NCI-H226 (cell line): ENCODE measurements at places on chromosomes 1 and 21.
A peak's percentile ranks its signal among the peaks of the same experiment; 100 is the strongest.

GRCh38 chr21:32008714-32009113 is 135.9 kb downstream of the HUNK start:
- no peak for DNase-seq

- DNase-seq: no peak
Observed at GRCh38 chr1:93707956-93708355, 26.3 kb upstream of the BCAR3 start.

GRCh38 chr1:12532405-12533315 is 85.3 kb downstream of the DHRS3 start:
- DNase-seq: no peak

DNA sequence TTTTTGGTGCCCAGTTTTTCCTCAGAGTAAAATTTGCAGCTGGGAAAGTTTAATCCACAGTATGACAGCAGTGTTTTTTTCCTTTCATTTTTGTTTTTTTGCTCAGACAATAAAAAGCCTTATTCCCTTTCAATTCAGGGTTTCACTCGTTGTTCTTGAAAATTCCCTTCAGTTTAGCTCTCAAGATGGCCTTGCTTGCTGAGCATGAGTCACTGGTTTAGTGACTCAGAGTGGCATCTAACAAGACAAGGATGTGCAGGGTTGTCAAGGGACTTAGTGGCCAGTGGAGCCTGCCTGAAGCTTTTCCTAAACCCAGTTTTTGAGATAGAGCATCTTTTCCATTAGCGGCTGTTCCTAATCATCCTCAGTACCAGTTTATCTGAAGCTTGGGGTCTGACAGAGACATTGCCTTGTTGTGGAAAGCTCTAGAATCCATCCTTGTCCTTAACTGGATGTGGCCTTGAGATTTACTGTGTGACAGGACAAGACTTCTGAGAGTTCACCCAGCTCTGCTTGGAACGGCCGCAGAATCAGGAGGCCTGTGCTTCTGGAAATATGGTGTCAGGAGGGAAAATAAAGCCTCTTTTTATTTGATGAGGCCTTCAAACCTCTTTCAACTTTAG is 48.4 kb upstream of the DNAJC6 start:
- DNase-seq: peak; percentile 19

DNA sequence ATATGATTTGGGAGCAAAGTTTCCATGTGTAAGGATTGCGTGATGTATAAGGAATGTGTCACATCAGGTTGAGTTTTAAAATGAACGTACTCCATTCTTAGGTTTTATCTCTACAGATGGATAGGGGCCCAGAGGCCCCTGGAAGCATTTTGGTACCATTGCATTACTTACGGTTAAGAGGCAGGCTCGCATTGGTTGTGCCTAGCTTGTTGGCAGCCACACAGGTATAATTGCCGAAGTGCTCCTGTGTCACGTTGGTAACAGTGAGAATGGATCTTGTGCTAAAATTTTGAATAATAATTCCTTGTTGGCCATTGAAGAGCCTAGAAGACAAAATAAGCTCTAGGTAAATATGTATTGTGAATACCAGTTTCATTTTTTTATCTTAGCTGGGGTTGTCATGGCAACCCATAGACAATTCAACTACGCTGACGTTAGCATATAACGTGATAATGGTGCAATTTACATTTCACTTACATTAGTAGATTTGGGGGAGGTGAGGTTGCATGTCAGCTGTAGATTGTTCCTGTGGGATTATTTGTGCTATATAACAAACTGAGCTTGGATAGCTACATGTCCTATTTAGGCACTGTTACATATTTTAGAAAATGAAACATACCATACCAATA is 511.9 kb upstream of the ZRANB2 start:
- no peak for DNase-seq

DNA sequence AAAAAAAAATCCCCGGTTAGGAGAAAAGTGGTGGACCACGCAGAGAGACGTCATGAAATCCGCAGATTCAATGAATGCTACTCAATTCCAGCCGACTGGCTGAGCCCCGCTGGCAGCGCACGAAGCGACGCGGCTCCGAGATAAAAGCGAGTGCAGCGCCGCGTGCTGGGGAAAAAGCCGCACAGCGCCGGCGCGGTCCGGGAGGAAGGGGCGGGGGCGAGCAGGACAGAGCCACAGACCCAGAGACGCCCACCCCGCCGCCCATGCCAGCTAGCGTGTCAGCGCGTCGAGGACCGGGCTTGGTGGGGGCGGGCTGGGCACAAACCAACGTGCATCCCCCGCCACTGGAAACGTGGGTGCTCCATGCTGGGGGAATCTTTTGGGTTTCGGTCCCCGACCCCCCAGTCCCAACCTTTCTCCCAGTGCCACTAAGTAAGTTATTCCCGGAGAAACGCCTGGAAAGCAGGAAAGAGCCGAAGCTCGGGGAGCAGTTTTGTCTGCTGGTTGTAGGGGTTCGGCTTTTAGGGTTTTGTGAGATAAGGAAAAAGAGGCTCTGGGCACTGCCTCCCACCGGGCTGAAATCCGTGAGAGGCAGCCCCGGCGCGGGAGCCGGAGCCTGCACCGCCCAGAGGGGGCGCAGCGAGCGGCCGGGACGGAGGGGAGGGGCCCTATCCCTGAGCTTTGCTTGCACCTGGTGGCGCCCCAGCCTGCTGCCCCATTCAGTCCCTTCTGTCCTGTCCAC is at the start of gene KCNJ6:
TSS of gene KCNJ6 (minus strand) at position 148 of the 742 bp plus-strand sequence. CDS start 75,775 bp downstream, outside the sequence.
- DNase-seq: no peak

- DNase-seq: peak; percentile 20
Observed at GRCh38 chr1:7669559-7670311, 101.4 kb upstream of the VAMP3 start.

DNA sequence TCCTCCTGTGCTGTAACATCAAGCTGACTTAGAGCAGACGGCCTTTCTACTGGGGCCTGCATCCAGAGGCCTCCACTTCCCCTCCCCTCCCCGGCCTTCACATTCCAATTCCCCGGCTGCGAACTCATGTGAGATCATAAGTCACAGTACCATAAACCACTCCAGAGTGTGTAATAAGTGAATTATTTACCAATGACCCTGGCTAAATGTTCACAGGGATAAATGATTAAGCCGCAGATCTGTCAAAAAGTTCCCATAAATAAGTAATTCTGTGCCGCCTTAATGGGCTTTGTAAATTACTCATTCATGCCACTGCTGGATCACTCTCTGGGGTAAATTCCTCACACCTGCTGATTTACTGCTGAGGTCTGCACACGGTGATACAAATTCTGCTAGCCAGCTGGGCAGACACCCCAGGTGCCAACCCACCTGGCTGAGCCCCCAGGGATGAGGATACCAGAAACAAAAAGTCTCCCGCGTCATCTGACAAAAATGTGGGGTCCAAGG is 27.4 kb upstream of the KIRREL1 start:
- DNase-seq: peak; percentile 31

- DNase-seq: no peak
Observed at GRCh38 chr1:235239851-235240250, 78.8 kb upstream of the RBM34 start.

- no peak for DNase-seq
Observed at GRCh38 chr1:18332576-18332975, 148.2 kb upstream of the KLHDC7A start.

GRCh38 chr1:239386453-239387303 is at the start of gene CHRM3:
CHRM3 (plus strand) TSS chr1:239386568; CDS start chr1:239907452, 520,884 bp downstream.
- DNase-seq: peak; percentile 56

GRCh38 chr1:20634594-20635084 is 1.4 kb downstream of the PINK1 start:
- no peak for DNase-seq

DNA sequence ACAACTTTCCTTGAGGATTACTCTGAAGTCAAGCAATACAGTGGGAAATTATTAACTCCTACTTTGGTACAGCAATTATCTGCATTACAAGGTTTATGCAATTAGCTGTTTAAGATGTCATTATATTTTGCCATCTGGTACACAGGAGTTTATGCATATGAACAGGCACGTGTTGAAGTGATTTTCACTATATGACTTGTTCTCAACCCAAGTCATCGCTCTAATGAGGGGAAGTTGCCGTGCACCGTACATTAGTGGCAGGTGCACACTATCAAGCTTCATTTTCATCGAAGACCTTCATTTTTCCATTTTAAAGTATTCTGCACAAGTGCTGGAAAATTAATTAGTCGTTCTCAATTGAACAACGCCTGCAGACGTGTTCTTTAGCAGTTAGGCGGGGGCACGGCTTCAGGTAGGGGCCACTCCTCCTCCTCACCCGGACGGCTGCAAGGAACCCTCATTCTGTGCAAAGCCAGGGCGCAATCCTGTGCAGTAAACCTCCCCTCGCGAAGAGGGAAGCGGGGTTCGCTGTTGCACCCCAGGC is 39.8 kb upstream of the NFIA start:
- DNase-seq: no peak

GRCh38 chr1:108742253-108742652 is 4.2 kb upstream of the STXBP3 start:
- no peak for DNase-seq

GRCh38 chr1:28663871-28664470 is 4.6 kb upstream of the GMEB1 start:
- no peak for DNase-seq

DNA sequence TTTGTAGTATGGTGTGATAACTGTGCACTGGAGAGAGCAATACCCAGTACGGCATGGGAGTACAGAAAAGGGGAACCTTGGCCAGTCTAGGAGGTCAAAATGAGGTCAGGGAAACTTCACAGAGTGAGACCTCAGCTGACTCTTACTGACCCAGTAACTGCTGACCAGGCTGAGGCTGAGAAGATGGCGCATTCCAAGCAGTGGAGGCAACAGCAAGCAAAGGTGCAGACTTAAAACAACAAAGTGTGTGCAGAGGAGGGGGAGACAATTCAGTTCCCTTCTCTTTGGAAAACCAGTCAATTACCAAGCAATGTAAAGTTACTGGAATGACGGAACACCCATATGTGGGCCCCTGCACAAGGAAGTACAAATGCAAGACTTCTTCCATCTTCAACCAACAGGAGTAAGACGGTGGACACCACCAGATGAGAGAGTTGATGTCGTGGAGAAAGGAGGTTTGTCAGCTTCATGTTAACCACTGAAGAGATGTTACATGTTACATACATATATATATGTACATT is 54.6 kb upstream of the PRDX6 start:
- DNase-seq: no peak
